ENCODE measurements at places on chromosomes 7 and 10.

DNA sequence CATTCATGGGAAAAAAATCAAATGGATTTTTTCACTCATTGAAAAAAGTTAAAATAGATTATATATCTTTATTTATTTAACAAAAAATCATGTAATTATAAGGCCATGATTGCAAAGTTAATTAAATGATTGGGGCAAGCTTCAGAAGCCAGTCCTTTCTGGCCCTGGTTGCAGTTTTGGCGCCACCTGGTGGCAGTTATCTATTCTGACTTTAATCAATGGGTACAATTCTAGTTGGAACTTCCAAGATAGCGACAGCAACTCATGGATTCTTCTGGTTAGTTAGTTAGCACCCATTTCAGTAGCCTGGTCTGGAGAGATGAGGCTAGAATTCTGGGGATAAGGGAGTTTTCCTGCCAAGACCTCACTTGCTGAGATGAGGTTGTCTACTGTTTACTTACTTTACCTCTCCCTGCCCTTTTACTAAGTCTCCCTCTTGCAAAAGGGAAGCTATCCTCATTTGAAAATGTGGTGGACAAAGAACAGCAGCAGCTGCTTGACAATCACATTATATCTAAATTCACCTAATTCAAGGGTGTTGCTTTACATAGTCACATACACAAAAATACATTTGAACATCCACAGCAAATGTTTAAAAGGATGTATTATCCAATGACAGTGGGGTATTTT, 42.3 kb downstream of the NOC3L start:
- DNase-seq: peak; percentile 50

- DNase-seq: no peak
Observed at GRCh38 chr10:100790761-100791208, 45.4 kb downstream of the PAX2 start.

GRCh38 chr7:23454881-23455526, 15.3 kb downstream of the IGF2BP3 start:
- DNase-seq: peak; percentile 17

- no peak for DNase-seq
Observed at GRCh38 chr10:117260084-117260483, 19.2 kb downstream of the SLC18A2 start.

- no peak for DNase-seq
Observed at GRCh38 chr10:71354776-71355175, 35.7 kb downstream of the SLC29A3 start.

- DNase-seq: no peak
Observed at GRCh38 chr7:82423446-82423845, 20.1 kb downstream of the CACNA2D1 start.

- no peak for DNase-seq
Observed at GRCh38 chr10:2576892-2577291, 490.5 kb upstream of the PFKP start.

GRCh38 chr10:37784678-37785077, 72.7 kb downstream of the ZNF248 start:
- no peak for DNase-seq

- no peak for DNase-seq
Observed at GRCh38 chr7:101390901-101391301, 28.2 kb downstream of the COL26A1 start.

- DNase-seq: peak; percentile 64
Observed at GRCh38 chr7:28055161-28055544, 125.4 kb downstream of the JAZF1 start.

DNA sequence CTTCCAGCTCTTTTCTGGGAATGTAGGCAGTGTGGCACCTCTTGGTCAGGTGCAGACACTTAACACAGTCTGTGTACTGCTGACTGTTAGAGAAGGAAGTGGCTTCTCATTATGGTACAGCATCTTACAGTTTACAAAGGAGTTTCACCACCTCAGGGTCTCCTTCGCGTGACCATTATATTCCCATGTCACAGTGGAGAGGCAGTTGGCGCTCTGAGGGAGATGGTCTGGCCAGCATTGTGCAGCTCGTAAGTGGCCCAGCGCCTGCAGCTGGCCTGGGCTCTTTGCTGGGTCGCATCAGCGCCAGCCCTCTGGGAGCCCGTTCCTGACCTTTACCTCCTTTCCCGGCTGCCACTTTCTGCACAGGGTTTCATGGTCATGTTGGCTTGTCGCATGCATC, 15.4 kb downstream of the TSPAN15 start:
- no peak for DNase-seq

GRCh38 chr7:47149208-47149839, 432.6 kb downstream of the TNS3 start:
- no peak for DNase-seq

GRCh38 chr7:118094044-118094443, 89.9 kb upstream of the LSM8 start:
- no peak for DNase-seq

DNA sequence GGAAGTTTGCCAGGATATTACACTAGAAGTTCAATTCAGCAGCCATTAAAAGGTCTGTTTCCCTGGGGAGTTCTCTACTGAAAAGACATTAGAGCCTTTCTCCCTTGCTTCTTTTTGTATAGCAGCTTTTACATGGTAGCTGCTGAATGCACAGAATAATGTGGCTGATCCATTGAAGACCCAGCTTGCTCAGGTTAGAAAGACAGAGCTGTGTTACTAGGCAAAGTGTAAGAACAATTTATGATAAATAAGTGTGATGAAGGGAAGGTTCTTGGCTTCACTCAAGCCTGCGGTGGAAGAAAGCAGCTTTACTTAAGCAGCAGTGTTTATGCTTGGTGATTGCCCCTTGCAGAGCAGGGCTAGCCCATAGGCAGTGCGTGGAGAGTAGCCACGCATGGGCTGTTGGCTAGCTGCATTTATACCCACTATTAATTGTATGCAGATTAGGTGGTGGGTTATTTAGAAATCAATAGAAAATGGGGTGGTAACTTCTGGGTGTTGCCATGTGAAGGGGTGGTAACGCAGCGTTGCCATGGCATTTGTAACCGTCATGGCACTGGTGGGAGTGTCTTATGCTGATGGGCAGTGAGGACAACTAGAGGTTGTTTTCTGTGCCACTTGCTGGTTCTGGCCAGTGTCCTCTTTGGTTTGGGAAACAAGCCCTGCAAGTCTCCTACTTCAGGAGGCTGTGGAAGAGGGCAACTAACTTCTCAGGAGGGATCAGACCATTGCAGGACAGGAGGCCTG, 942.9 kb downstream of the NRG3 start:
- DNase-seq: no peak

DNA sequence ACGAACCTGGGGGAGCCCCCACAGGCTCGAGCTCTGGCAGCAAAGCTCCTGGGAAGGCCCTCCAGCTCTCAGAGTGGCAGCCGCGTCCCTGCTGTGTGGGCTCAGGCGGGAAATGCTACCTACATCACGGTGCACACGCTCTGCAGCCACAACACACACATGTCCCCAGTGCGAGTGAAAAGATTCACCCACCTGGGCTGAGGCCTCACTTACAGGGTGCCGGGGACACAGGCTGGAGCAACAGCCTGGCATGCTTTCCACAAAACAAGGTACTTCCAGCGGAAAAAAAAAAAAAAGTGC, 410.4 kb upstream of the FOXK1 start:
- no peak for DNase-seq

- no peak for DNase-seq
Observed at GRCh38 chr7:138610671-138611170, 90.4 kb downstream of the SVOPL start.

DNA sequence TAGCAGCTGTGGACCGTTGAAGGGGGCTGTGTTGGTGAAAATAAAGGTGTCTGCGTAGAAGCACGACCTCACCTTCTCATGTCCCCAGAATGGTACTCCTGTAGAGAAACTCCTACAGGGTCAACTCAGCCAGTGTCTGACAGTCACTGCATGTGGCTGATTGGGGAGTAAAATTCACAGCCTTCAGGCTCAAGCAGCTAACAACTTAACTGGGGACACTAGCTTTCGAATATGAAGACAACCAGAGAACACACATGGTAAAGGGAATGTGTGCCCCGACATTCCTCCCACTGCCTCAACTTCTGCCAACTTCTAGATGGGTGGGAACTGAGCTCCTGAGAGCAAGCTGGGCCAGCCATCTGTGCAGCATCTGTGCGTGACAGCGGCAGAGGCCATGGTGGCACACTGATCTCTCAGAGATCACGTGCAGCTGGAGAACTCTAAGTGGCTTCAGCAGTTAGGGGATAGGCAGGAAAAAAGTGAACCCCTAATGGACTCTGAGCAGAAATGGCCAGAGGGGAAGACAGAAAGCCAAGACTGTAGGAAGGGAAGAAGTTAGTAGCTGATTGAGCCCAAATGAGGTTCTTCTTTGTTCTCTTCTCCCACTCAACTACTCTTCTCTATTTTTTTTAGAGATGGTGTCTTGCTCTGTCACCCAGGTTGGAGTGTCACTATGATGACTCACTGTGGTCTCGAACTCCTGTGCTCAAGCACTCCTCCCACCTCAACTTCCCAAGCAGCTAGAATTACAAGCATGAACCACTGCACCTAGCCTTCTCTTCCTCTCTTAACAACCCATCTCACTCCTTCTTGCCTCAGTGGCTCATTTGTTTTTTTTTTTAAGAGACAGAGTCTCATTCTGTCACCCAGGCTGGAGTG, 280.8 kb downstream of the ZEB1 start:
- no peak for DNase-seq

DNA sequence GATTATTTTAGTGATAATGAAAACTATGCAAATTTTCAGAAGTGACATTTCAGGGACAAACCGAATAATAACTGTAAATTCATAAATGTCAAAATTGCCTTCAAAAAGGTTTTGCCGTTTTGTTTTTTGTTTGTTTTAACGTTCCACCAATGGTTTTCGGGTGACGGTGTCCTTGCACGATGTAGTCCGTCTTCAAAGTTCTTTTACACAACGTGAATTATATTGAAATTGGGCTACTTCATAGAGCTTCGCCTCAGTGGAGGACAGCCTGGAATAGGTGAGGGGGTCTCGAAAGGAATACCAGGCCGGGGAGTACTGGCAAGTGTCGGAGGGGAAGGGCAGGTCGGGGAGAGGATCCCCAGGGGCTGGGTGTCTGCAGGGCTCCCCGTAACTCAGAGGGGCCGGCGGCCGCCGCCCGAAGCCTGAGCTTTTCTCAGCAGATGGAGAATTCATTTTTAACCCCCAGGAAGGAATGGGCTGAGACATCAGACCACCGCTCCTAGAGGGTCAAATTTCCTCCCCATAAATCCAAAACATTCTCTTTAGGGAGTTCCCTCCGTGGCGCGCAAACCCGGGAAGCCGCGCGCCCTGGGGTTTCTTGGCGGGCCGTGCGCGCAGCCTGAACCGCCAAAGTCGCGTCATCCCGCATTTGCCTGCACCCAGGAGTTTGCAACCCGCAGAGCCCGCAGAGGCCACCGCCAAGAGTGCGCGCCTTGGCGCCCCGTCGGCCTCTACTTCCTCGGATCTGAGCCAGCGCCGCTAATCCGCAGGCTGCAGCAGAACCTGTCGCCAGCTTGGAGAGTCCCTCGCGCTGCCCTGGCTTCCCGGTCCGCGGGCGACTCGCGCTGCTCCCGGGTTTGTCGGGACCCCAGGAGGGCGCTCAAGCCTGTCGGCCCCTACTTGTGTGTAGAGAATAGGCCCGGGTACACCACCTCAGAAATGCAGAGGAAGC, 17.3 kb upstream of the EVX1 start:
- no peak for DNase-seq

DNA sequence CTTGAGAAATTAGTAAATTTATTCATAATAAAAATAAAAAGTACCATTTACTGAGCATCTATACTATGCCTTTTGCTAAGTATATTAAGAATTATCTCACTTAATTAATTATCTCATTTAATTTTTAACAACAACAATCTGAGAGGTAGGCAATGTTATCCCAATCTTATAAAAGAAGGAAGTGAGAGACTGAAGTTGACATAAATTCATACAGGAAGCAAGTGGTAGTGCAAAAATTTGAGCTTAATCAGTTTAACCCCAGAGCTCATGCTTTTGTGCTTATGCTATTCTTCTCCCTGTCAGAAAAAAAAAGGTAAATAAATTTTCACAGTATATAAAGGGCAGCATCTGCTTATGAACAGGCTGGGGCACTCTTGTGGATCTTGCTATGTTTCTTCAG, 2.7 kb upstream of the LIPF start:
- no peak for DNase-seq

GRCh38 chr10:23886355-23886754, 322.6 kb upstream of the KIAA1217 start:
- DNase-seq: peak; percentile 12

DNA sequence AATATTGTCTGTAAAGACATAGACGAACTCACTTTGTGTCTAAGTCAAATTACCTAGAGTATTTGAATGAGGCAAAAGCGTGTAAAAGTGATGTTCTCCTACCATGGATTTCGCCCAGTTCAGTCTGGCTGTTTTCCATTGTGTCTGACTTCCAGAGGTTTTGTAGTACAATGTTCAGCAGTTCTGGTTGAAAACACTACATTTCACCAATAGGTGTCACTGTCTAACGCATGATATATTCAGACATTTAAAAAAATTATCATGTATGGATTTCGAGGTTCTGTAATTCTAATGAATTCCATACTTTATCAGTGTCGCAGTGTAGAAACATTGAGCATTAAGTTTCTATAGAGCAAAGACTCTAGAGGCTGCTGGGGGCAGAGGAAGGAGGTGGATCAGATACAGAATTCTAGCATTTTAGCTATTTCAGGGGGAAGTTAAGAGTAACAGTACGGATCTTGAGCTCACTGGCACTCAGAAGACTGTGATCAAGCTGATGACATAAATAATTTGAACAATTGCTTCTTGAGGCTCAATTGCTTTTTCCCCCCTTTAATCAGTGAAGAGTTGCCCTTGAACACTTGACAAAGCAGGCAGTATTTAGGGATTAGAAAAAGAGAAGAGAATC, 196.9 kb upstream of the RHOBTB1 start:
- DNase-seq: peak; percentile 63

DNA sequence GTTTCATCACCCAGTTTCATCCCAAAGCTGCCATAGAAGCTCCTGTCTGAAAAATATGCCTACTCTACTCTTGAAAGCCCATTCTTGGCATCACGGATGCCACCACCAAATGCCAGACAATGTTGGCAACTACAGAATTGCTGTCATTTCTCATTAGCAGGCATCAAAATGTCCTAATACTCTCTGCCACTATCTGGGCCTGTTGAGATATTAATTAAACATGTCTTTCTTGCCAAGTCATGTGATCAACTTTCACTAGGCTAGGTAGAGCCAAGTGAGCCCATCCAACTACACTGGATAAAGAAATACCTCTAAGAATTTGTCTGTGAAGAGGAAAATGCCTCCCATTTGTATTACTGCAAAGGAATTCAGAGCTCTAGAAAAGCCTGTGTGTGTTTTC, 1093.3 kb upstream of the C7orf33 start:
- no peak for DNase-seq

GRCh38 chr10:21934307-21934706, 69.2 kb downstream of the DNAJC1 start:
- no peak for DNase-seq

DNA sequence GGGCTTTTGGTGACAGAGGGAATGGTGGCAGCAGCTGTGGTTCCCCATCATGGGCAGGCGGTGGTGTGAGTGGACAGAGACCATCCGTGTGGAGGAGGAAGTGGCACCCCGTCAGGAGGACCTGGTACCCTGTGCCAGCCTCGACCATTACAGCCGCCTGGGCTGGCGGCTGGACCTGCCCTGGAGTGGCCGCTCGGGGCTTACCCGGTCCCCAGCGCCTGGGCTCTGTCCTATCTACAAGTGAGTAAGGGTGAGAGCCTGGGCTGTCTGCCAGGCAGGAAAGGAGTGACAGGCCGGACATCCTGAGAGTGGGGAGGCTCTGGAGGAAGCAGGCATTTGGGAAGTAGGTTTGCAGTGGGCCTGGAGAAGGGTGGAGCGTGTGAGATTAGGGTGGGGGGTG, 2.9 kb upstream of the ZNF467 start:
- DNase-seq: no peak

- no peak for DNase-seq
Observed at GRCh38 chr10:28295336-28295735, 7.5 kb downstream of the MPP7 start.

- DNase-seq: no peak
Observed at GRCh38 chr7:37417107-37417474, 31.6 kb downstream of the ELMO1 start.

Data from urothelium cell line (cell line).